ENCODE measurements at places on chromosomes 6 and 20.

DNA sequence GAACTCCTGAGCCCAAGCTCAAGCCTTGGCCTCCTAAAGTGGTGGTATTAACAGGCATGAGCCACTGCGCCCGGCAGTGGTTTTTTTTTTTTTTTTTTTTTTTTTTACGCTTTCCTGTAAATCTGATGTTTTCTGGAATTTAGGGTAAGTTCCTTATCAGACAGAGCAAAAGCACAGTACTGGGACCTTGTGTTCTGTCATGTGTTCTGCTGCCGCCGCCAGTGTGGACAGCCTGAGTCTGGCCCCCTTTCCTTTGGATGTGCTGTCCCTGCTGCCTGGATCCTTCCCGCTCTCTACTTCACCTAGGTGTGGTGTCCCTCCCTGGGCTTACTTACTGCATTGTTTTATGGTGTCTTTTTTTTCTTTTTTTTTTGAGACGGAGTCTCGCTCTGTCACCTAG, 11.7 kb downstream of the DNMT3B start:
- no peak for DNase-seq

DNA sequence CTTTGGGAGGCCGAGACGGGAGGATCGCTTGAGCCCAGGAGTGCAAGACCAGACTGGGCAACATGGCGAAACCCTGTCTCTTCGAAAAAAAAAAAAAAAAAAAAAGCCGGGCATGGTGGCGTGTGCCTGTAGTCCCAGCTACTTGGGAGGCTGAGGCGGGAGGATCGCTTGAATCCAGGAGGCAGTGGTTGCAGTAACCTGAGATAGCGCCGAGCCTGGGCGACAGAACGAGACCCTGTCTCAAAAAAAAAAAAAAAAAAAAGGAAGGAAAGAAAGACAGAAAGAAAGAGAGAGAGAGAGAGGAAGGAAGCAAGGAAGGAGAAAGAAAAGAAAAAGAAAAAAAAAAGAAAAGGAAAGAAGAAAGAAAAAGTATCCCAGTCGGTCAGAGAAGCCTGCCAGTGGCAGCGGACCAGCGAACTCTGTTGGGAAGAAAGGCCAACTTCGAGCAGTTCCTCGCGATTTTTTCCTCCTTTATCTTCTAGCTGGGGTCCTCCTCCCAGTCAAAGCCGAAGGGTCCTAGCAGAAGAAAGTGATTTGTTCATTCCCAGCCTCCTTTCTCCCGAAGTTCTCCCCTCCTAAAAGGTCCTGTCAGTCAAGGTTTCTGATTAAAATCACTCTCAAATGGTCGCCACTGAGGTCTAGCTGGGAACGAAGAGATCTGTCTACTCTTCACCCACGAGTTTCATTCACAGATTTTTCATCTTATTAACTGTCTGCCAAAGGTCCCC, 2.4 kb upstream of the SYCP2L start:
- DNase-seq = no peak

GRCh38 chr6:170355661-170356060, 49.1 kb downstream of the FAM120B start:
- no peak for DNase-seq

DNA sequence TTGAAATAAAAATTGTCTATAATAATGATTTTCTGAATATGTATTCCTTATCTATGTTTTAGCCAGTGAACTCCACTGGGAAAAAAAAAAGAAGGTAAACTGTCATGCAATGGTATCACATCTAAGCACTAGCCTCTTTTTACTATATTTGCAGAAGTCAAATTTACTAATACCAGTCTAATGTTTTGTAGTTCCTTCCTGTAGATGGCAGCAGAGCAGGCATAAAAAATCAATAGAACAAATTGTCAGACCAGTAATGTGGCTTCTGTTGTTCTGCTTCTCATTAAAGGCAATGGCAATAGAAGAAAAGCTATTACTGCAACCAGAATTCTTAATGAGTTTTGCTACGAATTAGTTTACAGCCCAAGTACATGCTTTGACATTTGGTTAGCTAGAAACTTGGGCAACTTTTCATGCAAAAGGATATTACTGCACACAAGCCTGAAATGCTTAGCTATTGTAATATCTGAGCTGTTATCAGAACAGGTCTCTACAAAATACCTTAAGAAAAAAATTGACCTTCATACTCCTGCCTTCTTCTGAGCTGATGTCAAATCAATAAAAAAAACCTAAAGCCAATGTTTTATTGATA, 476.9 kb downstream of the KHDRBS2 start:
- DNase-seq = peak; percentile 17

- peak; percentile 76 for DNase-seq
Measured at GRCh38 chr20:3000852-3001523, 42.4 kb upstream of the GNRH2 start.

GRCh38 chr6:15496345-15497131, 166.3 kb downstream of the DTNBP1 start:
- DNase-seq = no peak

GRCh38 chr6:83411731-83412130, 19.1 kb downstream of the ME1 start:
- no peak for DNase-seq

- DNase-seq = no peak
Measured at GRCh38 chr6:89927264-89927663, 33.0 kb downstream of the GJA10 start.

- no peak for DNase-seq
Measured at GRCh38 chr6:164331026-164331425, 916.5 kb downstream of the QKI start.

DNA sequence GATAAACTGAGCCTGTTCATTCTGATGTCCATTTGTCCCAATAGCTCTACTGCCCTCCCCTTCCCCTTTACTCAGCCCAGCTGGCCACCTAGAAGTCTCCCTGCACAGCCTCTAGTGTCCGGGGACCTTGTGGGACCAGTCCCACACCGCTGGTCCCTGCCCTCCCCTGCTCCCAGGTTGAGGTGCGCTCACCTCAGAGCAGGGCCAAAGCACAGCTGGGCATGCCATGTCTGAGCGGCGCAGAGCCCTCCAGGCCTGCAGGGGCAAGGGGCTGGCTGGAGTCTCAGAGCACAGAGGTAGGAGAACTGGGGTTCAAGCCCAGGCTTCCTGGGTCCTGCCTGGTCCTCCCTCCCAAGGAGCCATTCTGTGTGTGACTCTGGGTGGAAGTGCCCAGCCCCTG, 24.7 kb upstream of the FANCE start:
- DNase-seq = no peak

DNA sequence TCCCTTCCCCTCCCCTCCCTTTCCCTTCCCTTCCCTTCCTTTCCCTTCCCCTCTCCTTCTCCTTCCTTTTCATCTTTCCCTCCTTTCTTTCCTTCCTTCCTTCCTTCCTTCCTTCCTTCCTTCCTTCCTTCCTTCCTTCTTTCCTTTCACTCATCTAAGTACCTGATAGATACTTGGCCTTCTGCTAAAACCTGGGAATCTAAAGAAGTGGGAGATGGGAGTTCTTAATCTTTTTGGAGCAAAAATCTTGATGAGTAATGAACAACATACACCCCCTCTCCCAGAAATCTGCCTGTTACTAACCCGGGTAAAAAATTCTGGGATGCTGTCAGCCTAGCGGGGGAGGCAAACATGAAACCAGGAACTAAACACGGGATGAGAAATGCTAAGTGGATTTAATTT, 100.7 kb downstream of the VEGFA start:
- peak; percentile 78 for DNase-seq

DNA sequence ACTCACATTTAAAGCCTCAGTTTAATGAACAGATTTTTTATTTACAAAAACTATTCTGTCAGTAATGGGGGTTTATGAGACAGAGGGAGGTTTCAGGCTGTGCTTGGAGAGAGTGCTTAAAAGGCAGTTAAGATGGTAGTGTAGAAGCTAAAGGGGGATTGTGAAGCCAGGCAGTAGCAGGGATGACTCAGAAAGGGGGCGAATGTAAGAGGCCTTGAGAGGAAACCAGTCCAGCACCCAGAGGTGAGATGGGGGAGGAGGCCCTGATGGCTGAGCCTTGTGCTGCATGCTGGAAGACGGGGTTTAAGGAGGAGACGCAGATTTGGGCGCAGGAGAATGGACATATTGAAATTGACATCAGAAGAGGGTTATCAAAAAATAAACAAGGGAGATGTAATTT, 6.6 kb upstream of the SERPINB9 start:
- no peak for DNase-seq

DNA sequence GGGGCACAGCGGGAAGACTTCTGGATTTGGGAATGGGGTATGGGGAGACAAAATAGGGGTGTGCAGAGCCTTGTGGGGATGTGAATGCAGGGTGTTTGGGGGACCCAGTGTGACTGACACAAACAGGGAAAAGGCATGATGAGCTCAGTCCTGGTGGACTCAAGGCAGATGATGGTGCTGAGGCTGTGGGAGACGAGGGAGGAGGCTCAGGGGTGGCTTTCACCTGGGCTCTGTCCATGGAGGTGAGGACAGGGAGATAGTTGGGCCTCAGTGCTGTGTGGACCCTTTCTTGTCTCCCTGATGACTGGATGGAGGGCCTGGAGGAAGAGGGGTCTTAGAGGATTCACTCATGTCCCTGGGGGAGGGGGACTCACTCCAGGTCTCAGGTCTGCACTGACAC, 26.2 kb upstream of the MICB start:
- DNase-seq = no peak

DNA sequence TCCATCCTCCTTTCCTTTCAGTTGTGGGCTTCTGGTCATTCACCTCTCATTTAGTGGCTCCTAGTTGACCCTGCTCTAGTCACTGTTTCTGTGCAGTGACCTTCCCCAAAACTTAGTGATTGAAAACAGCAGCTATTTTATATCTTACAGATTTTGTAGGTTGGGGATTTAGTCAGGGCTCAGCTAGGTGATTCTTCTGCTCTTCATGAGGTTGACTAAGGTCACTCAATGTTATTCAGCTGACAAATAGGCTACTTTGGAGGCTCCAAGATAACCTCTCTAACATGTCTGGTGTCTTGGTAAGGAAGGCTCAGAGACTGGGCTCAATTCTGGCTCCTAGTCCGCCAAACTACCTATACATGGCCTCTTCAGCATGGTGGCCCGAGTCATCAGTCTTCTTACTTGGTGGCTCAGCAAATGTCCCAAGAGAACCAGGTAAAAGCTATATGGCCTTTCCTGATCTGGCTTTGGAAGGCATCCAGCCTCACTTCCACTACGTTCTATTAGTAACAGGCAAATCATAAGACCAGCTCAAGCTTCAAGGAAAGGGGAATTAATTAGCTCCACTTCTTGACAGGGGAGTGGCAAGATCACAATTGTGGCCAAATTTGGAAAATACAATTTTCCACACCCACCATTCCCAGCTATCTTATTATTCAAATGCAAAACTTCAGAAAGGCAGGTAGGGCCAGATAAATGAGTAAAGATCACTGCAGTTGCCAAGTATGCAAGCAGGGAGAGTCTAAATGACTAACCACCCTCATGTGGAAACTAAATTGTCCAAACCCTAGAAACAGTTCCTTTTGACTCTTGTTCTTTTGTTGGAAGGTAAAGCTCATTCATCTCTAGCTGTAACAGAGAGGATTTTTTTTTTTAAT, 50.5 kb upstream of the LTV1 start:
- no peak for DNase-seq

Data from A673 (cell line).